ENCODE measurements at places on chromosomes 12 and 14.

DNA sequence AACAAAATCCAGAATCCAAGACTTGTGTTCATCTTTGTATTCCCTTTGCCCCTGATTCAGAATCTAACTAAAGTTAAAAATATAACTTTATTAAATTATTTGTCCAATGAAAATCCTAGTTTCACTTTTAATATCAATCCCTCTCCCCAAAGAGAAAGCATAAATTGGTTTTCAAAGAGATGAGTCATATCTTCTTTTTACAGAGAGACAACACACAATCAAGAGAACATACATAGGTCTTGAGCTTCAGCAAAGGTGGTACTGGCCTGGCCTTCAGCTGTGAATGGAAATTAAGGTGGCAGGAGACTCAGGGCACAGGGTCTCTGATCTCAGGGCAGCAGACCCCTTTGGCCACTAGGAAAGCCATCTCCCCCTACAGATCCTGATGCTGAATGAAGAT, 4.3 kb upstream of the ASCL1 start:
- DNase-seq: no peak

GRCh38 chr12:90679674-90680073, 275.3 kb downstream of the CCER1 start:
- DNase-seq: no peak

- DNase-seq: no peak
These were observed 19.8 kb downstream of the OR5AU1 start for GRCh38 chr14:21136024-21136423.

DNA sequence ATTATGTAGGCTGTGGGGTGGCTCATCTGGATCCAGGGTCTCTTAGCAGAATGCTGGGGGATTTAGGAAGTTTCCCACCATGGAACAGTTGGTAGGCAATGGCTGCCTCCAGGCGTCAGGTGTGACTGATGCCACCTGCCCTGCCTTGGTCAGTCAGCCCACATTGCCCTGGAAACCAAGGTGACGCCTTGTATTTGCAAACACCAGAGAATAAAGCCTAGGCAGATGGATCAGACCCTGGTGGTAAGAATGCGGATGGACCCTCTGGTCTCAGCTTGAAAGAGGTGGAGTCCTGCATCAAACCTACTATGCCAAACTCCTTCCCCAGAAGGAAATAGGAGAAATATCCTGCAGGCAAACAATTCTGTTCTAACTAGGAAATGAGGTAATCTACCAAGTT, 38.2 kb downstream of the NCKAP5L start:
- DNase-seq: no peak

- DNase-seq: peak; percentile 62
These were observed at the start of gene RIPK3 for GRCh38 chr14:24339284-24340151. TSS of gene RIPK3 (minus strand) at chr14:24339991. CDS start at chr14:24339826, 165 bp downstream.

GRCh38 chr14:33483110-33483509, 467.8 kb downstream of the EGLN3 start:
- no peak for DNase-seq

- DNase-seq: no peak
These were observed 453.7 kb upstream of the RGS6 start for GRCh38 chr14:71478542-71478941.

- no peak for DNase-seq
These were observed 1.4 kb upstream of the ITGB7 start for GRCh38 chr12:53208435-53208834.

DNA sequence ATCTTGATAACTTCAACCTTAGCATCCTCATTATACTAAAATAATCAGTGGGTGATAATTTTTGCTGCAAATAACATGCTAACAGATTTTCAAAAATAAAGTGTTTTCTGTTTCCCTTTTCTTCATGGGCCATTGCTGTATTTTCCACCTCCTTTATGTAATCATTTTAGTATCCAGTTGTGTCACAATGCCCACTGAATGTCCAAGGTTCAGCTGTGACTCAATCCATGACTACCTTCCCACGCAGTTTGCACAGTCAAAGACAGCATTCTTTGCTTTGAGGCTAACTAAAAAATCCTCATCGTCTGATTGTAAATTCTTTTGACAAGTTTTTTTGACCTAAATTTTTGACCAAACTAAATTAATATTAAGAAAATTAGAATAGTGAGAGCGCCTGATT, 474.1 kb downstream of the FLRT2 start:
- no peak for DNase-seq

GRCh38 chr12:8076366-8076765, 5.7 kb upstream of the NECAP1 start:
- no peak for DNase-seq

DNA sequence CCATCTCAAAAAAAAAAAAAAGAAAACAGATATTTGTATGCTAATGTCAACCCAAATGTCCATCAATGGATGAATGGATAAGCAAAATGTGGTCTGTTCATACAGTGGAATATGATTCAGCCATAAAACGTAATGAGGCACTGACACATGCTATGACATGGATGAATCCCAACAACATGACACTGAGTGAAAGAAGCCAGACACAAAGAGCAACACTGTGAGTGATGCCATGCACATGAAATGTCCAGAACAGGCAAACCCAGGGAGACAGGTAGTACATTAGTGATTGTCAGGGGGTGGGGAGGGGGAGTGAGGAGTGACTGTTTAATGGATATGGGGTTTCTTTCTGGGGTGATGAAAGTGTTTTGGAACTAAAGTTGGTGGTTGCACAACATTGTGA, 50.2 kb downstream of the ARL6IP4 start:
- DNase-seq: no peak

DNA sequence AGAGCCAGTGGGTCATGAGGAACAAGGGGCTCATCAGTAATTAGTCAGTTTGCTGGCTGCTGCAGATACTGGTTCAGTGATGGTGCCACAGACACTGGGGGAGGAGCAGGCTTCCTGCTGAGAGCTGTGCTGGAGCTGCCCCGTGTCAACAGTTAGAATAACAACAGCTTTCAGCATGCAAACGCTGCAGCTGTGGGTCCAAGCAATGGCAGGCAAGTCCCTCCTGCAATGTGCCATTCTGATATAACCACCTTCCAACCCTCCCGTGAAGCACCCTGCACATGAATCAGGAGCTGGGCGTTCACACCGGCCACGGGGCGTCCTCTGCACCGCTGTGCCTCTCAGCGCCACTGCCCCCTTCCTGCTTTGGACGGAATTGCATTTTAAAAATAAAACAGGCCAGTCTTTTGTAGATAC, 258.4 kb upstream of the SFSWAP start:
- peak; percentile 4 for DNase-seq

DNA sequence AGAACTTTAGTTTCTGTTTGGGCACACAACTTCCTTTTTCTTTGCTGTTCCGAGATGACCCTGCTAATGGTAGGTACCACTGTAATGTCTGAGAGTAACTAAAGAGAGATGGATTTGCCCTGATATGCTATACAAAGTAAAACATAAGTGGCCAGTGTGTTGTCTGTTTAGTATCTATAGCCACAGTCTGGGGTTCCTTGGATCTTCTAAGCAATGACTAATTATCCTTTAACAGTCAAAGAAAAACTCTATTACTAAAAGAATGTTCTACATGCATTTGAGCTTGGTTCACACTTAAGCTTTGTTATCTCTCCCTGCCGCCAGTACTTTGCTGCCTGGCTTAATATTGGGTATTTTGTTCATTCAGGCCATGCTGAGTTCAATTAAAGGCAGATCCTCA, 1051.9 kb upstream of the FLRT2 start:
- DNase-seq: no peak

DNA sequence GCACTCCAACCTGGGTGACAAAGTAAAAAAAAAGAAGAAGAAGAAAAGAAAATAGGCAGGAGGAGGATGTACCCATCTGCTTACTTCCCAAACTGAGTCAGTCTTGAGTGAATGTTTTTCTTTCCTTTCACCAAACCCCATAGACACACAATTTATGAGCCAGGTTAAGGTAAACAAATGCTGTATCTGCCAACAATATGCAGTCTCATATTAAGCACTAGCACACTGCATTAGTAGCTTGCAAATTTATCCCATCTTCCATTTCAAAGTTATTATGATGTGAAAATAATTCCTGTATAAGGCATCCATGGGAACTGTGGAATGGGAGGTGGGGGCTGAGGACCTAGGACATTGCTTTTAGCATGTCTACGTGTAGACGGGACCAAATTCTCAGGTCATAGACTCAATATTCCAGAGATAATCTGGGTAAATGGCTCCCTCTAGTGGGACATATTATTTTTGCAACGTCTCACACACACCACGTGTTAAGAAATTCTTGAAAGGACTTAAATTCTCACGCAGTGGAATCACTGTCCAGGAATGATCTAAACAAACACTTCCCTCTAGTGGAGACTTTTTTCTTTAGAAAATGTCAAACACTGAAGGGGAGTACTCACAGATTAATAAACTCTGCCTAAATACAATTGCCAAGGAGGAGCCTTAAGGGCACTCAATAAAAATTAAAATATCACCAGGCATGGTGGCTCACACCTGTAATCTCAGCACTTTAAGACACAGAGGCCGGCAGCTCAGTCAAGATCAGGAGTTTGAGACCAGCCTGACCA, 17.1 kb upstream of the OR10P1 start:
- DNase-seq: peak; percentile 72

DNA sequence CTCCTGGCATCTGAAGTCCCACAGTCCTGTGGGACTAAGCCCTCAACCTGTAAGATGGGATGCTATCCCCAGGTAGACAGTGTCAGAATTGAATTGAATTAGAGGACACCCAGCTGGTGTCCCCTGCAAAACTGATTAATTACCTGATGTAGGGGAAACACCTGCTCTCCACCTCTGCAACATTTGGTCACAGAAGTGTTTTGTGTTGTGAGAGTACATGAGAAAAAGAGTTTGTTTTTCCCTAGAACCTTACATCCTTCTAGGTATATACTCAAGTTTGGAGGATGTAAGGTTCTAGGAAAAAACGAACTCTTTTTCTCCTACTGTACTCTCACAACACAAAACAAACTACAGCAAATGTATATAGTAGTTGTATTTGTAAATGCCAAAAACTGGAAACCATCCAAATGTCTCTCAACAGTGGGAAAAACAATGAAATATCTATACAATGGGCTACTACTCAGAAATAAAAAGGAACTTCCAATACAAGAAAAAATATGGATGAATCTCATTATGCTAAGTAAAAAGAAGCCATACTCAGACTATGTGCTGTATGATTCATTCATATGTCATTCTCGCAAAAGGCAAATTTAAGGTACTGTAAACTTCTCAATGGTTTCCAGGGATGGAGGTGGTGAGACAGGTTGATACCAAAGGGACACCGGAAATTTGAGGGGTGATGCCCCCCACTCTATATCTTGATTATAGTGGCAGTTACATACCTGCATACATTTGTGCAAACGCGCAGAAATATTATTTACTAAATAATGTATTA, 160.7 kb downstream of the MED13L start:
- no peak for DNase-seq

DNA sequence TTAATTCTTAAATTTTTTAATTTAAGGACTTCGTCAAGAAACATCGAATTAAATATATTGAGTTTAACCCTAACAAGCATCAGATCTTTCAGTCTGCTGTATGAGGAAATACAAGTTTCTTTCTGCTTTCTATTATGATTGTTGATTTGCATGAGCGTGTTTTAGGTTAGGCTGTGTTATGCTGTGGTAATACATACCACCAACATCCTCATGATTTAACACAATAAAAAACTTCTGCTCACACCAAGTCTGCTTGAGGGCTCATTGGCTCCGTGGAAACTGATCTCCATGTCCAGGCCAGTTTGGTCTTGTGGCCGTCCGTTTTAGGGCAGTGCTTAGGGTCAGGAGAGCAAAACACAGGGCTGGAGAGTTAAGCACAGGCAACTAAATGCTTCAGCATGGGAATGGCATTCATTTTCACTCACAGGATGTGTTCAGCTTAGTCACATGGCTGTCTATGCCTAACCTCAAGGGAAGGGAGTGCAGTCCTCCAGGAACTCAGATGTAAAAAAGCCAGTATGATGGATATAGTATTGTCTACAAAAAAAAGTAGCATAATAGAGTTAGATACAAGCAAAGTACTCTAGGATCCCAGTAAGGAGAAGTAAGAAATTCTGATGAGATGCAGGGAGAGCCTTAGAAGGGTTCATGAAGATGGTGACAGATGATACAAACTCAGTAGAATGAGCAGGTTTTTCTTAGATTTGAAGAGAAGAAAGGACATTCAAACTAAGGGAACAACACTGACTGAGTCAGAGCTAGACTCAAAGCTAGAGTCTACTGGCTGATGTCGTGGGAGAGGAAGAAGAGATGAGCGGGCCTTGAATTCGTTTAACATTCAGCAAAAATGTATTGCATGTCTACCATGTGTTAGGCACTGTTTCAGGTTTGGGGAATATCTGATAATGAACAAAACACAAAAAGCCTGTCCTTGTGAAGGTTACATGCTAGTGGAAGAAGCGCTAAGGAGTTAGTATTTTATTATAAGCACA, 16.3 kb downstream of the MARK3 start:
- no peak for DNase-seq

- no peak for DNase-seq
These were observed 33.8 kb upstream of the GPATCH2L start for GRCh38 chr14:76117789-76118484.

GRCh38 chr12:13749389-13749788, 232.0 kb downstream of the GRIN2B start:
- no peak for DNase-seq

DNA sequence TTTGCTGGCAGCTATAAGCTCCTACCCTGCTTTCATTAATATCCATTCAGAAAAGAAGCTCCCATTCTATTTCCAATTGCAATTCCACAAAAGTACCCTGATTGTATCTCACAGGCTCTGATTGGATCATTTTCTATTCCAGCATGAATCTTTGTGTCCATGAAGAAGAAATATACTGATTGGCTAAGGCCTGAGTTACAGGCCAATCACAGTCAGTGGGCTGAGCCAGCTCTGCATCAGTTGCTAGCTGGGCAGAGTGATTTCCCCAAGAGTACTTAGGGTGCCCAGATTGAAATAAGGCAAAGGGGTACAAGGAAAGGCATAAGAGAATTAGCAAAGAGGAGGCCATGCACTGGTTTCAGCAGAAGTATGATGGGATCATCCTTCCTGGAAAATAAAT, 14.4 kb downstream of the ART4 start:
- no peak for DNase-seq

GRCh38 chr14:95953111-95953724, 76.6 kb downstream of the TUNAR start:
- DNase-seq: no peak

DNA sequence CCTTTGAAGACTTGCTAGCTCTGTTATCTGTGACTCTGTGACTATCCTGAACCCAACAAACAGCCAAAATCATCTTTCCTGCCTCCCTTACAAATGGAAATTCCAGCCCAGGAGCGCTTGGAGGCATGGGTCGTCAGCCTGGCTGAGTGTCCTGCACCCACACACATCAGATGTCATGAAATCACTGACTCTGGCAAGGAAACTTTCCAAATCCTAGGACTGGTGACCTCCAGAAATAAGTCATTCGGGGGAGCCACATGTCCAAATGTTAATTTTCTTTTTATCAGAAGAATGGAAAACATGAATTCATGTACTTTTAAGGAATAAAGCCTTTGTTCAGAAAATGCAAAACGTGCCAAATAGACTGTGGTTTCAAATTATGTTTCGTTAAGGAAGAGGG, 96.3 kb upstream of the EVL start:
- DNase-seq: no peak

All from naive thymus-derived CD8-positive, alpha-beta T cell (primary cell).